ENCODE measurements at places on chromosomes 3 and 15.

GRCh38 chr3:25910997-25911396, 121.1 kb downstream of the OXSM start:
- DNase-seq = no peak

GRCh38 chr3:107675233-107675900, 152.6 kb downstream of the BBX start:
- DNase-seq = no peak

DNA sequence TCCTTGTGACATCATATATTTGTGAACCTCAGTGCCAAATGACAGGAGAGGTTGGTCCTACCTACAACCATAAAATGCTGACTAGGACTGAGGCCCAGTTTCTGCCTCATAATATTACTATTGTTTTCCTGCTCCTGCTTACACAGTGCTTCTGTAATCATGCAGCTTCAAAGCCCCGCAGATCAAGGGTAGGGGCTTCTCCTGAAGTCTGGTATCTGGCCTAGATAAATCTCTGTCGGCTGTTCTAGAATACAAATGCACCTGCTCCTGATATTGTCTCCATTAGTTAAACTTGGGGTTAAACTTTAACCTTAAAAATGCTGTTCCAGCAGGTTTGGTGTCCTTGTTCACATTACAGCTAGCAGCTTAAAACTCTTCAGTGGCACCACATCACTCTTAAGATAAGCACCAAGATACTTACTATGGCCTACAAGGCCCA, 552.4 kb downstream of the TUSC7 start:
- no peak for DNase-seq

DNA sequence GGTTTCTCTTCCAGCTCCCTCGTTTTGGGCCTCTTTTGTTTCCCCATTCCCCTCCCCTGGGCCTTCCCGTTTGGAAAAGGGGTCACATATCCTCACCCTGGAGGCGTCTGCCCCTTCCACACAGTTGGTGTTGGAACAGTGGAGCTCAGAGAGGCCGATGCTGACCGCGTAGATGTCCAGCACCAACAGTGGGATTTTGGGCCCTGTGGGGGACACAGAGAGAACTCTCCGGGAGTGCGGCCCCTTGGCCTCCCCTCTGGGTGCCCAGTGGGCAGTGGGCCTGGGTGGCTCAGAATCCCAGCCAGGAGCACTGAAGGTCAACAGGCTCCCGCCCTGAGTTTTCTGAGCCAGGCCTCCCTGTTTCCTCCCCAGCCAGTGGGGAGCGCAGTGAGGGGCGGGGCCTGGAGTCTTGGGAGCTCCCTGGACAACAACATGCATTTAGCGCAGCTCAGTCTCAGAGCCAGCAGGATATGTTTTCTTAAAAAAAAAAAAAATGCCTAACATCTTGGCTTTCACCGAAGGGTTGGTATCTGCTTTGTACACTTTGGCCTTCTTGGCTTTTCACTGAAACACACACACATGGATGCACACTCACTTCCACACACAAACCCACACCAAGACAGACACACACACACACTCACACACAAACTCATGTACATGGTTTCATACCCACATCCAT, 670 bp upstream of the ISLR start:
- DNase-seq = peak; percentile 28

GRCh38 chr3:15820911-15821310, 23.1 kb upstream of the ANKRD28 start:
- no peak for DNase-seq

DNA sequence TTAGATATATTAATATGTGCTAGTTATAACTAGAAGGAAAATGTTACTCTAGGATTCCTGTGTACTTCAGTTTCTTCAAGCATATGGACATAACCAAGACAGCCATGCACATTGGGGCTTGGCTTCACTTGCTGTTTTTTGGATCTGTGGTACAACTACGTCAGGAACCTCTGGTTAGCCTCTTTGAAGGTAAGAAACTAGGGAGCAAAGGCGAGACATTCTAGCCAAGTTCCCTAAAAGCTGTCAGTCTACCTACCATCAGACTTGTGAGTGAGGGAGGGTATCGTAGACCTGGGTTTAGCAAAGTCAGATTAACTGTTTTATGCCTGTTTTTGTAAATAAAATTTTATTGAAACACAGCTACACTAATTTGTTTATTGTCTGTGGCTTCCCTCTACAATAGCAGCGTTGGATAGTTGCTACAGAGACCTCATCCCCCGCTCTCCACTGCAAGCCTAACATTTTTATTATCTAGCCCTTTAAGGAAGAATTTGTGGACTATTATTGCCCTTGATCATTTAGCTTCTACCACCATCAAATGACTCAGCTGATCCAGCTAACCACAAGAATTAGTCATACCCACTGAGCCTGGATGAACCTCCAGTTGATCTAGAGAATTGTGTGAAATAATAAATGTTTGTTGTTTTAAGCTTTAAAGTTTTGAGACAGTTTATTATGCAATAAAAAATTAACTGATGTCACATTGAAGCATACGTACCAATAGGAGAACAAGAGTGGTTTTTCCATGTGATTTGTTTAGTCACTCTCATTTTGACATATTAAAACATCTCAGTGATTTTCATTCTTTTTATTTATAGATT, 58.1 kb downstream of the RSRC1 start:
- no peak for DNase-seq

- no peak for DNase-seq
These were observed 24.8 kb downstream of the VGLL4 start for GRCh38 chr3:11618904-11619303.

- no peak for DNase-seq
These were observed 56.0 kb upstream of the DYNC1LI1 start for GRCh38 chr3:32626631-32627030.

GRCh38 chr15:101178479-101178878, 73.4 kb downstream of the CHSY1 start:
- DNase-seq = no peak

GRCh38 chr15:60223176-60223575, 174.6 kb downstream of the ANXA2 start:
- DNase-seq = peak; percentile 74

- peak; percentile 24 for DNase-seq
These were observed 68.2 kb upstream of the TJP1 start for GRCh38 chr15:29890336-29891095.

GRCh38 chr3:8445861-8446260, 55.8 kb upstream of the LMCD1 start:
- no peak for DNase-seq

- no peak for DNase-seq
These were observed 2.7 kb downstream of the CD47 start for GRCh38 chr3:108088146-108088545.

DNA sequence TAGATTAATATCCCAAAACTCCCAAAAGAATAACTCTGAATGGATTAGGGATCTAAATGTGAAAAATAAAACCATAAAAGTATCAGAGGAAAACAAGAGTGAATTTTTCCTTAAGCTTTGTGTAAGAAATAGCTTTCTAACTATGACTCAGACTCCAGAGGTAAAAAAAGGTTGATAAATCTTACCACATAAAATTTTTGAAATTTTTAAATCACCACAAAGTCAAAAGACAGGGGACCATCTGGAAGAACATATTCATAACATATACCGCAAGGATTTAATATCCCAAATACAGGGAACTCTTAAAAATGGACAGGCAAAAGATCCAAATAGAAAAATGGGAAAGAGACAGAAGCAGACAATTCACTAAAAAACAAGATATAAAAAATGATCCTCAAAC, 145.0 kb downstream of the ARNT2 start:
- no peak for DNase-seq

GRCh38 chr15:68352401-68353062, 75.0 kb downstream of the FEM1B start:
- no peak for DNase-seq

DNA sequence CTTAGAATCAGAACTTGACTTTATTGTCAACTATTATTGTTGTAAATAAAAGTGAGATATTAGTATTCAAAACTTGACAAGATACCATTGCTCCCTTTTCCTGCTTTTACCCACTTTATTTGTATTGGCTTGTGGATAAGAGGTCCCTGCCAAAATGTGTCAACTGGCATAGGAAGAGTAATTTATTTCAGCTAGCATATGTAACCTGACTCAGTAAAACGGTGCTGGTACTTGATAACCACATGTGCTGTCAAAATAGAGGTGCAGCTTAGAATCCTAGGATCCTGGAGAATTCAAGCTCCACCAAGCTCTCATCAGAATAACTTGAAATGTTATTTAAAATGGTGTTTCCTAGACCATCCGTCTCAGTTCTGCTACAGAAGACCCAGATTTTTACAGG, 90.2 kb upstream of the TGFBR2 start:
- DNase-seq = no peak

DNA sequence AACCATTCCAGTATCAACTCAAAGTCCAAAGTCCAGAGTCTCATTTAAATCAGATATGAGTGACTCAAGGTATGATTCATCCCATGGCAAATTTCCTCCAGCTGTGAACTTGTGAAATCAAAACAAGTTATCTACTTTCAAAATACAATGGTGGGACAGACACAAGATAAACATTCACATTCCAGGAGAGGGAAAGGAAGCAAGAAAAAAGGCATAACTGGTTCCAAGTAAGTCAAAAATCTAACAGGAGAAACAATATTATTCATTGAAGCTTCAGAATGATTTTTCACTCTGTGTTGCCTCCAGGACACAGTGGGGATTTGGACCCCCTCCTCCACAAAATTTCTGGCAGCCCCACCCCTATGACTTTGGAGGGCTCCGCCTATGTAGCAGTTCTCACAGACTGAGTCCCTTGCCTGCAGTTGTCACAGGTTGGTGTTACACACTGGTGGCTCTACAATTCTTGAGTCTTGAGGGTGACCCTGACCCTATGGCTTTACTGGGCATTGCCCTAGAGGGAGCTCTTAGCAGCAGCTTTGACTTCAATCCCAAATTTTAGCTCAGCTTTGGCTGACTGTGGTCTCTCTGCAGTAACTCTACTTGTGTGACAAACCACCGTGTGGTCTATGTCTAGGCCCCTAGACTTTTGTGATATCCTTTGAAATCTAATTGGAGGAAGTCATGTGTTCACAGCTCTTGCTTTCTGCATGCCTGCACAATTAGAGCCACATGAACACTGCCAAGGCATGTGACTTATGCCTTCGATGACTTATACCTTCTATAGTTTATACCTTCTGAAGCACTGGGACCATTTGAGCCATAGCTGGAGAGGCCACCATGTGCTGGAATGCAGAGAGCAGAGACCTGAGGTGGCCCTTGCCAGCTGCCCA, 644.2 kb downstream of the GRM7 start:
- DNase-seq = no peak

DNA sequence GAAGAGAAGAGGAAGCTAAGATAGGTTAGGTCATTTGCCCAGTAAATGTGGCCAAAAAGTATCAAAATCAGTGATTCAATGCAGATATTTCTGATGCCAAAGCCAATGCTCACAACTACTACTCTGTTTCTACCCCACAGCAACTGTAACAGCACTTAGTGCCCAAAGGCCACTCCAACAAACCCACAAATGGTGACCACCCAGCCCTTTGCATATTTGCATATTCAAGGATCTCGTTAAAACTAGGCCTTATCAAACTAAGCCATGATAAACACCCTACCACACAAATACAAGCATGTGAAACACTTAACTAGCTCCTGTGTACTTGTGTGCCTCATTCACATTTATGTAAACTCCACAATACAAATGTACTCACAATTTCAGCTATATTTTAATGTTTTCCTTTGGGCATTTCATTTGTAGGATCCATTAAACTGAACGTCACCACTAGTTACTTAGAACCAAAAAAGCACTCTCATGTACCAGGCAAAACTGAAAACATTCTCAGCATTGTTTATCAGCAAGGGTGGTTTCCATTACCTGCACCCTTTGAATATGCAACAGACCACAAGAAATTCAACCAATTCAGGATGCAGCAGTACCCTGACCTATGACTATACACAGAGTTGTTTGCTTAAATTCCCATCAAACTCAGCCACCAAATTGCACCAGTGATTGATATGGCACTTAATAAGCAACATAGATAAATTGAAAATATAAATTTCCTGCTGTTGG, 111.2 kb upstream of the STT3B start:
- no peak for DNase-seq

DNA sequence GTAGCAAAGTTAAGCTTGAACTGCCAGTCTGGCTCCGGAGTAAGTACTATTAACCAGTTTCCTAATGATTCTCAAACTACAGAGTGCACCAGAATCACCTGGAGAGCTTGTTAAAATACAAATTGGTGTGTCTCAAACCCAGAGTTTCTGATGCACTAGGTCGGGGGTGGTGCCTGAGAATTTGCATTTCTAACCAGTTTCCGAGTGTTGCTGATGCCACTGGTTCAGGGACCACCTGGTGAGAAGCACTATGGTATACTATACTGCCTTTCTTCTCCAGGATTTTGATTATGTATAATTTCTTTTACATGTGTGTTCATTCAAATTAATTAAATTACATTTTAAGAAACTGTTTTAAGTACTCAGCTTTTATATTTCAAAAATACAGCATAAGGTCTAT, 48.8 kb upstream of the PLSCR5 start:
- no peak for DNase-seq

DNA sequence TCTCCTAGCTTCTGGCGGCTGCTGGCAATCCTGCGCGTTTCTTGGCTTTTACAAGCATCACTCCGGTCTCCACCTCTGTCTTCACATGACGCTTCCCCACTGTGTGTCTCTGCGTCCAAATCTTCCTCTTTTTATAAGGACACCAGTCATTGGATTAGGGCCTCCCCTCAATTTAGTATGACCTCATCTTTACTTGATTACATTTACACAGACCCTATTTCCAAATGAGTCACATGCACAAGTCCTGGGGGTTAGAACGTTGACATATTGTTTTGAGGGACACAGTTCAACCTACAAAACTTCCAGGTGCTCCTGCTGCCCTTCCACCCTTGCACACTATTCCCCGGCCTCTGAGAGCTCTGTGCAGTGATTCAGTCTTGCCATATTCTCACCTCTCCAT, 215.3 kb downstream of the OPA1 start:
- DNase-seq = no peak

- DNase-seq = no peak
These were observed 5.8 kb upstream of the TATDN2 start for GRCh38 chr3:10242182-10243065.

DNA sequence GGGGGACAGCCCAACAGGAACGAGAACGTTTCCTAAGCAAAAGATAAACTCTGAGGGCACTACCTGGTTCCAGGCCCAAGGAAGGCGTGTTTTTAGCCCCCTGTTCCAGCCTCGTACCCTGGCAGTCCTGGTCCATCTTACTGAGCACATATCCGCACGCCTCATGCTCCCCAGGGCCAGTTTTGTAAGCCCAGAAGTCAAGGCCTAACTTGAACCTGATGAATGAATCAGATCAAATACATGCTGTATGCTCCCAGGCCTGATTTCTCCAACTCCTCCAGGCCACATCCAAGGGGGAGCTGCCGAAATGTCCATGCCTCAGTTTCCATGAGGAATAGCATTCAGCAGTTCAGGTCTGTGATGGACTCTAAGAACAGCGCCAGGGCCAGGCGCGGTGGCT, 14.3 kb upstream of the DOCK3 start:
- no peak for DNase-seq

GRCh38 chr3:109853077-109853731, 515.9 kb upstream of the DPPA4 start:
- DNase-seq = no peak

GRCh38 chr3:50139718-50140423, 15.3 kb upstream of the SEMA3F start:
- DNase-seq = no peak

GRCh38 chr15:88504445-88504844, 36.9 kb downstream of the MRPS11 start:
- DNase-seq = no peak

- no peak for DNase-seq
These were observed 3.0 kb upstream of the TNFAIP8L3 start for GRCh38 chr15:51097553-51098330.
